CD4-positive, alpha-beta memory T cell (primary cell): ENCODE measurements at places on chromosomes 5 and 9. TPM values are rescaled to one million over a fixed set of nuclear protein-coding genes. Genes with fewer than 3 reads are reported as not detected.

GRCh38 chr9:97668485-97668884, 28.7 kb downstream of the XPA start:
- no peak for DNase-seq

Gene CAST
- 24.0 TPM for polyA plus RNA-seq

DNA sequence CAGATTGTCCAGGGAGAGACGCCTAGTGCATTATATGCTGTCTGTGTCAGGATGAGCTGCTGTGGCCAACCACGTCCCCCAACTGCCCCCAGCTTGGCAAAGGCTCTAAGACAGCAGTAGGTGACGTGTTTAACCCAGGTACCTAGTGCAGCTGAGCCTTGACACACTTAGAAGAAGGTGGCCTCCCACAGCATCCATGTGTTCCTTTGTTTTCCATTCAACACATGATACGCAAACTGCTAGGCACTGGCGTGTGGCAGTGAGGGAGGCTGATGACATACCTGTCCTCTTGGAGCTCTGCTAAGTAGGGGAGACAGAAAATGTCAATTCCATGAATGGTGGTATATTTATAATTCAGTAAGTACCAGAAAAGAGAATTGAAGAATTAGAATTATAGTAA, 291.7 kb downstream of the NR3C1 start:
- no peak for DNase-seq

DNA sequence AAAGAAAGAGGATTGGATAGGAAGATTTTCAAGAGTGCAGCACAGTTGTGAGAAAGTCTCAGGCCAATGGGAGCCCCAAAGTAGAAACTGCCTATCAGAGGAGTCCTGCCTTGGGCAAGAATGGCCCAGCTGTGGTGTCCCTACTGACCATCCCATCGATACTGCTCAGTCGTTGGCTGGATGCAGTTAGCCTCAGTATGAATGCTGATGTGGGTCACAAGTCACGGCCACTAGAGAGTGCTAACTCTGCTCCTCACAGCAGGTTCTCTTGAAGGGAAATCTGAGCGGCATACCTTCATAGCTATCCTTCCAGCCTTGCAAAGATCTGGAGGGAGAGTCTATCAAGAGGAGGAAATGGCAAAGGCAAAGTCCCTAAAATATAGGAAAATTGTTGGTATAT, 11.6 kb upstream of the CETN3 start:
- DNase-seq, result no peak

GRCh38 chr9:90343991-90344390, 298.6 kb downstream of the DIRAS2 start:
- DNase-seq, result no peak

DNA sequence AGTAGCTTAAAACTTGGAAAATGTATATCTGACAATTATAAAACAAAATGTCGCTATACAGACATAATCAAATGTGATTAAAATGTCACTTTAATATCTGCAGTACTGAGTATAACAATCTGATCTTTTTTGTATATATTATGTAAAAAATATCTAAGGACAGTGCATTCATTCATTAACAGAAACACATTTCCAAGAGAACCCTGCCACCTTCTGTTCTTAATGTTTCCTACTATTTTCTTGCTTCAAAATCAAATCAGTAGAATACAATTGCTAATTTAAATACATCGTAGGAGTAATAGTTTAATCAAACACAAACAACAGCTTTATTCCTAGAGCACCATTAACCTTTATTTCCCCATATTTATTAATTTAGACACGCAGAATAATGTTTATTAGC, 142.6 kb upstream of the ST8SIA4 start:
- DNase-seq, result peak; percentile 28
